ENCODE measurements at places on chromosomes 1 and 21.

- DNase-seq, result no peak
Measured at GRCh38 chr21:35954066-35954465, 106.3 kb downstream of the SETD4 start.

GRCh38 chr1:198113342-198113750, 43.5 kb upstream of the NEK7 start:
- peak; percentile 97 for DNase-seq

DNA sequence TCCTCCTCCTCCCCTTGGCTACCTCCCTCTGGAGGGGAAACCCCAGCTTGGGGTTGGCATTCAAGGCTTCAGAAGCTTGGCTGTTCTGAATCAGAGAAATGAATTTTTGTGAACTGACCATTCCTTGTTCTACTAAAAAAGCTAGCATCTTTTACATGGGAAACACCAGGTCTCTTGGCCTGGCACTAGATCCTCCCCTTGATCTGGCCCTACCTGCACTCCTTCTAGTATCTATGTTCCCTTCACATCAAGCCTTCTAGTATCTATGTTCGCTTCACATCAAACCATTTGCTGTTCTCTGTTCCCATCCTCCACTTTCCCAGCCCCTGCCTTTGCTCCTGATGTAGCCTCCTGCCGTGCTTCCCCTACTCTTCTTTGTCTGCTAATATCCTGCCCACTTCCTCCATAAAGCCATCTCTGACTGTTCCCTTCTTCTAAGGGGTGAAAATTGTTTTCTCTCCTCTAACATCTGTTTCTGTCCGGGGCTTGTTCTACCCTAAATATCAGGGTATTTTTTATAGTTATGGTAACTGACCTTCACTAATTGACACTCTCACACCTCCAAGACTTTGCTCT, 25.8 kb downstream of the FAM151A start:
- no peak for DNase-seq

DNA sequence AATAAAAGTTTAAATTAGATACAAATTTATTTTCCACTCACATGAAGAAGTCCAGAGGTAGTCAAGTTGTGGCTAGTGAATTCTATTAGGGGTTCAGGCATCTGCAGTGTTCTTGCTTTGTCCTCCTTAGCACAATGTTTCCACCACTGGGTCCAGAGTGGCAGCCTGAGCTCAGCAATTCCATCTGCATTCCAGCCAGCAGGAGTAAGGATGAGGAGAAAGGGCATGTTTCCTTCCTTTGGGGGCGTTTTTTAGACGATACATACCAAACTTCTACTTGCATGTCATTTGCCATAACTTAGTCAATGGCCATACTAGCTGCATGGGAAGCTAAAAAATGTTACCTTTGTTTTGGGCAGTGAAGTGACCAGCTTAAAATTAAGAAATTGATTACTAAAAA, 98.5 kb upstream of the VANGL1 start:
- DNase-seq, result no peak

- DNase-seq, result no peak
Measured at GRCh38 chr21:37244501-37245095, 22.5 kb downstream of the VPS26C start.

GRCh38 chr1:208245185-208245705, 1.1 kb upstream of the PLXNA2 start:
- DNase-seq, result peak; percentile 92

DNA sequence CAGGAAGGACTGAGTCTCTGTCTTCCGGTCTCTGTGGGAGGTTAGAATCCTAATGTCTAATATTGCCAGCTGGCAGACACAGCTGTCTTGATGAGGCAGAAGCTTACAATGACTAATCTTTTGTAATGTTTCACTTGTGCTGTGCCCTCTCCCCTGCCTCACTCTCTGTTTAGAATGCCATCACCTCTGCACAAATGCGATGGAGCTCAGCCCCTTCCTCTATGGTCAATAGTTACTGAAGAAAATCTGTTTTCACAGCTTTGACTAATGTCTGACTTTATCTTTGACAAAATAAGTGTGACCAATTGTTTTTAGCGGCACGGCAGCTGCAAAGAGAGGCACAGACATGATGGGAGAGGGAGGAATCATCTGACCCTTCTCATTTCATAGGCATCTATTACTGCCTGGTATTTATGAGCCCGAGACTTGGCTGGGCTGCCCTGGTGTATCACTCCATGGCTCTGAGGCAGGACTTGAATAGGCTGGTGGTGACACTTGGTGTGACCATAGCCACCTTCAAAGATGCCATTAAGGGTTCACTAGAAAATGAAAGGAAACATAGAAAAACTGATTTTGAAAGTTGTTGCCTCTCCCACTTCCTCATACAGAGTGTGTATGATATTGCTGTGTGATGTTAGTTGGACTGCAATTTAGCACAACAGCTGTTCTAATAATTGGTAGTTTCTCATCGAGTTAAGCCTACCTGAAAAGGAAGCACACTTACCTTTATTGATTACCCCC, 163.2 kb upstream of the NBPF11 start:
- peak; percentile 20 for DNase-seq

DNA sequence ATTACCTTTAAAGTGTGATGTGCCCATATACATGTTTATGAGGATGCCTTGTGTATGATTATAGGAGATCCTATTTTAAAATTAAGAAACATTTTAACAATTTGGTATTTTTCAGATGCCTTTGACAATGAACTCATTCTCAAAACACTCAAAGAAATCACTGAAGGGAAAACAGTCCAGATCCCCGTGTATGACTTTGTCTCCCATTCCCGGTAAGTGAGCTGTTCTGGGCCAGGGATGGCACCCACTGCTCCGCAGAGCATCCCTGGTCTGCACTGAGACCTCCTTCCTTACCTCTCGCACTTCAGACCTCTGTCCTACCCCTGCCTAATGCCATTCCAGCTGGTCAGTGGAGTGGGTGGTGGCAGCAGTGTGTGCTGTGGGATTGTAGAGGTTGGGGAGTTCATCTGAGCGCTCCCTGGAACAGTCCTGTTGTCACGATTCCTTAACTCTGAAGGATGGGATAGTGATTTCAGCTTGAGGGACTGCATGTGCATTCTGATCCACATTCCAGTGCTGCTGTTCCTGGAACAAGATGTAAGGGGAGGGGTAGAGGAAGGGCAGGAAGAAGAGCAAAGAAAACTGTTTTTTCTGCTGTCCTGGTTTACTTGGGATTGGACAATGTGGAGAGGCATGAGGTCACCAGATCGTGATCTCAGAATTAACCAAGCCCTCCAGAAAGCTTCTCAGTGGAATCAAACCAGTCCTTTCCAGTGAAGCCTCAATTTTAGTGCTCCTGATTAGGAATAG, 63.9 kb downstream of the UCK2 start:
- peak; percentile 66 for DNase-seq

DNA sequence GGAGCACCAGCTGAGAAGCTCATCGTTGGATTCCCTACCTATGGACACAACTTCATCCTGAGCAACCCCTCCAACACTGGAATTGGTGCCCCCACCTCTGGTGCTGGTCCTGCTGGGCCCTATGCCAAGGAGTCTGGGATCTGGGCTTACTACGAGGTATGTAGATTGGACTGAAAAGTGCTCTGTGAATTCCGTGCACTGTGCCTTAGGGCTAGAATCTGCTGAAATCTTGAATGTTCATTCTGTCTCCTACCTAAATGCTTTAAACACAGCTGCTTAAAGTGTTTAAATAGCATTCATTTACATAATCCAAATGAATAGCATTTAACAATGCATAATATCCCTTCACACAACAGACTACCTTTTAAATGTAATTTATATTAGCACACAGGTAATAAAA, 27.9 kb downstream of the CHIA start:
- no peak for DNase-seq

DNA sequence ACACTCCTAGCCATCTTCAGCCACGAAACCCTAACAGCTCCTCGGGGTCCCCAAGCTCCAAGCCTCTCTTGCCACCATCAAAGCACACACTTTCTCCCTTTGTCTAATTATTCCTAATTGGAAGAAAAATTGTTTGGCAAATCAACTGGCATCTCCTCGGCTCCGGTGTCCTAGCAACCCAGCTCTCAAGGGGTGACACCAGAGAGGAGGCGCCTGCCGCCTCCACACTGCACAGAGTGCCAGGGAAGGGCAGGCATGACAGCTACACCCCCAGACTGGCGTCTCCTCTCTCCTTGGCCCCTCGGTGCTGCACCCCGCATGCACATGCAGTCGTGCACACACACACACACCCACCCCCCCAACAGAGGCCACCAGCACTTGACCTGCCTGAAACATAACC, 18.2 kb upstream of the GJB5 start:
- no peak for DNase-seq

- peak; percentile 61 for DNase-seq
Measured at GRCh38 chr1:20974069-20974468, 187.0 kb upstream of the HP1BP3 start.

DNA sequence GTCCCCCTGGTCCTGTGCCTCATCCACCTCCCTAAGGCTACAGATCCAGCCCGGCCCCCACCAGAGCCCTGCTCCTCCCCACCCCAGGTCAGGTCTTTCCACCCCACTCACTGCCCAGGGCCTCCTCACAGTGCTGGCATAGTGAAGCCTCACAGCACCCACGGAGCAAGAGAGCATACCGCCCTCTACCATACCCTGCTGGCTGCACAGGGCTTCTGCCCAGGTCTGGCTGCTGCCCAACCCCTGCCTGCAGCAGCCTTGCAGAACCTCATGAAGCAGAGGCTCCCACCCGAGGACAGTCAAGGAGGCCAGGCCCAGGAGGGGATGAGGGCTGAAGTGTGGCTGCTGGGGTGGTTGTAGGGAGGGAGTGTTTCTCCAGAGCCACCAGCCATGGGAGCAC, 19.7 kb upstream of the ARF1 start:
- DNase-seq, result no peak

GRCh38 chr1:157196245-157196543, 58.0 kb upstream of the ETV3 start:
- no peak for DNase-seq

DNA sequence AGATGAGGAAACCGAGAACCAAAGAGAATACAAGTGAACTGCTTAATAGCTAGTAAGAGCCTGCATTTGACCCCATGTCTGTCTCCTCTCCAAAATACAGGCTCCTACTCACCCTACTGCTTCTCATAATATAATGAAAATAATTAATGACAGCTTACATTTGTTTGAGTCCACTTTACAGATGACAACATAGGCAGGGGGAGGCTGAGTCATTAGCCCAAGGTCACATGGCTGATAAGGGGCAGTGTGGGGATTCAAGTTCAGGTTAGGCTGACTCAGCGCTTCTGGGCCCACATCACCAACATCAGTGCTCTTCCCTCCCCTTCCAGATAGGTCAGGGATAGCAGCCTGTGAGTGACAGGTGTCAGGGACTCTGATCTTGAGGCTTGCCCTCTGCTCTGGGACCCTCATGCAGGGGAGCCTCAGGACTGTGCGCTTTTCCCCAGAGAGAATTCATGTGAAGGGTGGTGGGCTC, 16.2 kb downstream of the AZIN2 start:
- no peak for DNase-seq

GRCh38 chr1:186272486-186272885, 102.6 kb downstream of the TPR start:
- peak; percentile 14 for DNase-seq

GRCh38 chr1:111592389-111593361, 26.9 kb upstream of the RAP1A start:
- peak; percentile 86 for DNase-seq

- DNase-seq, result peak; percentile 76
Measured at GRCh38 chr1:116521186-116521585, 49.6 kb downstream of the CD58 start.

DNA sequence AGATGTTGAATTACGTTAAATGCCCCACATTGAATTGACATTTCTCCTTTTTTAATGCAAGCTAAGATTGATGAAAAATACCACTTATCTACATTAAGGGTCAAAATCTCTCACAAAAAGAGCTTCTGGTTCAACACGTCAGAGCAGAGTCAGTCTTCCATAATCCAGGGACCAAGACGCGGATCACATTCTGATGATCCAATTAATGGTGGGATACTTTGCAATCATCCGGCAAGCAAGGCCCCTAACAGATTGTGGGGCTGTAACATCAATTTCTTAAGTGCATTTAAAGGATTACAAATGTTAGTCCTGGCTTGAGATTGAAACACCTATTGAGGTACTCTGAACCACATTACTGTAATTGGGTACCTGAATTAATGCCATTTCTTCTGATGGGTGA, 120.2 kb upstream of the ESRRG start:
- DNase-seq, result no peak

- DNase-seq, result no peak
Measured at GRCh38 chr1:212692774-212693644, 6.6 kb downstream of the BATF3 start.

GRCh38 chr1:13469343-13469742, 44.5 kb downstream of the LRRC38 start:
- no peak for DNase-seq

- DNase-seq, result peak; percentile 2
Measured at GRCh38 chr1:248631354-248632008, 3.4 kb downstream of the OR2T11 start.

GRCh38 chr1:171994293-171994692, 153.0 kb downstream of the DNM3 start:
- no peak for DNase-seq

- peak; percentile 26 for DNase-seq
Measured at GRCh38 chr1:8182034-8182761, 135.7 kb upstream of the SLC45A1 start.

DNA sequence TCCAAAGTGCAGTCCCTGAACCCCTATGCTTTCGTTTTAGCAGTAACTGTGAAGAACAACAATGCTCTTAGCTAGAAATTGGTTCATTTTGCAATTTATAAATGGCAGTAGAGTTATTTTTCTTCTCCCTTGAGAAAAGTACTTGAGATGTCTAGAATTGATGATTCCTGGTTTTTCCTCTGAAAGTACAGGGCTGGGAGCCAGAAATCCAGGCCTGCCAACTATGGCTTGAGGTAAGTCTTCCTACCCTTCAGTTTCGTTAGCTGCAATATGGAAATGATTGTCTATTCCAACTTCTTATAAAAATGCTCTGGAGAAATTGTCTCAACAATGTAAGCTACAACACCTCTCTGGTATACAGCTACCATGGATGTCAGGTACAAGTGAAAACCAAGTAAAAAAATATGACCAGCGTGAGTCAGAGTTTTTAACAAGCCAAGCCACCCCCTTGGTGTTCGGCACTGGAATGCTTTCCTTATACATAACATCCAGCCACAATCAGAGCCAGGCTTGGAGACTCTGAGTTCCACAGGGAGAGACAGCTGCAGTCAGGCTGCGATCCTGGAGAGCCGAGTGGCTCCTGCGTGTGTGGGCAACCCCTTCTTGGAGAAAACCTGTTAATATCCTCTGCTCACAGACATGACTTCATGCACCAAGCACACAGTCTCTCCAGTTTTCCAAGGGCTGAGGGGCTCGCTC, 22.0 kb downstream of the TSPAN2 start:
- peak; percentile 81 for DNase-seq

DNA sequence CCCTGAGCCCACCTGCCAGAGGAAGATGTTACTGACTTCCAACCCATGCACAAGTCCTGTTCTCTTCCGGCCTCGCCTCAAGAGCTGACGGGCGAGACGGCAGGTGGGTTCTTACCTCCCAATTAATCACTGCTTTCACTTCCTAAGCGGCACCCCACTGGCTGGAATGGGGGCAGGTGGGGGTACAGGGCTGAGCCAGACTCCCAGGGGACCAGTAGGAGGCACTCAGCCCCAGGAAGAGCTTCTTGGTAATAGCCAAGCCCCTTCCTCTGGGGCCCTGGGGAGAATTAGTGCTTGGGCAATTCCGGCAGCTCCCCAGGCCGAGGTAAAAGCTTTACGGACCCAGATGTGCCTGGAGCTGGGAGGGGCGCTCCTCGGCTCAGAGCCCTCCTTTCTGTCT, 9.7 kb downstream of the CNTN2 start:
- no peak for DNase-seq
